ENCODE measurements at places on chromosomes 12 and 14. TPM values are rescaled to one million over a fixed set of nuclear protein-coding genes. Genes with fewer than 3 reads are reported as not detected.

Gene ITGB7
- 1.3 TPM for polyA plus RNA-seq

DNA sequence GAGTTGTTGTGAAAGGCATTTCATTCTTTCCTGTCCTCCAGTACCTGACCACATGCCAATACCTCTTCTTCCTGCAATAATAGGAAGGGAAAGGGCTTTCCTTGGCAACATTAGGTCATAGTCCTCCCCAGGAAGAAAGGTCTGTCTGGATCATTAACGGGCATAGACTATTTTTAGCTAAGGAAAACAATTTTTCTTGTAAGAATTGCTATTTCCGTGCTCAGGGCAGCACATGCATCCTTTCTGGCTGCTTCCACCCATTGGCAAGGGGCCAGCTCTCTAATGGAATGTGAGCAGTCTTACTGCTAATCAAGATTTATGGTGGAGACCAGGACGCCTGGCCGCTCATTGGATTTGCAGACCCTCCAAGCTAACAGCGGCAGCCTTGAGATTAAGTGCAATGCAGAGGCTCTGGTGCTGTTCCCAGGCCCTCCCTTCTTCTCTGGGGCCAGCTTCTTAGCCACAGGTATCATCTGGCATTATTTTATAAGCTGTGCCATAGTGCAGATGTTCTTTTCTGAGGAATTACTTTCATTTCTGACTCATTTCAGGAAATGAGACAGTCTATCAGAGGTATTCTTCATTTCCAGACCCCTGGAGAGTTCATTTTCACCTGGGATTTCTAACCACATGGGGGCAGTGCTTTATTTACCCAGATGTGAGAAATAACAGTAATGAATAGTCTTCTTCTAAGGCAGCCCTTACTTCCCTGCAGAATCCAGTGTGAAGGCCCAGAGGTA, 52.9 kb downstream of the ANO6 start:
- DNase-seq = peak; percentile 92

DNA sequence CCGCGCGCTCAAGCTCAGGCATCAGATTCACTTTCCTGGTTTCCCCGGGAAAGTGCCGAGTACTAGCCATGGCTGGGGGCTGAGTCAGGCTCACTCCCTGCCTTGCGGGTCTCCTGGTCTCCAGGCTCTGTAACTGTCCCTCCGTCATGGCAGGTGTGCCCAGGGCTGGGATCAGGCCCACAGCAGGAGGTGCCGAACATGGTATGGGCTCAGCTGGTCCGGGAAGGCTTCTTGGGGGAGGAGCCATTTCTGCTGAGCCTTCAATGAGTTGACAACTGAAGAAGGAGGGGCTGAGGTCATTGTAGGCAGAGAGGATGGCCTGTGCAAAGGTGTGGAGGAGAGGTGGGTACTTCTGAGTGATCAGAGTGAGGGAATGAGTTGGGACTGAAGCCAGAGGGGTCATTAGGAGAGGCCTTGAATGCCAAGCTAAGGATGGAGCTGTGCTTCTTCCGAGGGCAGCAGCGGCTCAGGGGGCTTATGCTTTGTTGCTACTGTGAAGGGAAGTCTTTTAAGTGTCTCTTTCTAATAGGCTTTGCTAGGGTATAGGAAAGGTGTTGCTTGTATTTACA, 769 bp downstream of the EXOC3L4 start:
- no peak for DNase-seq

Gene NOS1
- 0.82 TPM for polyA plus RNA-seq

Gene SBNO1
- 33.3 TPM for polyA plus RNA-seq

Gene RABGGTA
- polyA plus RNA-seq = 18.0 TPM

DNA sequence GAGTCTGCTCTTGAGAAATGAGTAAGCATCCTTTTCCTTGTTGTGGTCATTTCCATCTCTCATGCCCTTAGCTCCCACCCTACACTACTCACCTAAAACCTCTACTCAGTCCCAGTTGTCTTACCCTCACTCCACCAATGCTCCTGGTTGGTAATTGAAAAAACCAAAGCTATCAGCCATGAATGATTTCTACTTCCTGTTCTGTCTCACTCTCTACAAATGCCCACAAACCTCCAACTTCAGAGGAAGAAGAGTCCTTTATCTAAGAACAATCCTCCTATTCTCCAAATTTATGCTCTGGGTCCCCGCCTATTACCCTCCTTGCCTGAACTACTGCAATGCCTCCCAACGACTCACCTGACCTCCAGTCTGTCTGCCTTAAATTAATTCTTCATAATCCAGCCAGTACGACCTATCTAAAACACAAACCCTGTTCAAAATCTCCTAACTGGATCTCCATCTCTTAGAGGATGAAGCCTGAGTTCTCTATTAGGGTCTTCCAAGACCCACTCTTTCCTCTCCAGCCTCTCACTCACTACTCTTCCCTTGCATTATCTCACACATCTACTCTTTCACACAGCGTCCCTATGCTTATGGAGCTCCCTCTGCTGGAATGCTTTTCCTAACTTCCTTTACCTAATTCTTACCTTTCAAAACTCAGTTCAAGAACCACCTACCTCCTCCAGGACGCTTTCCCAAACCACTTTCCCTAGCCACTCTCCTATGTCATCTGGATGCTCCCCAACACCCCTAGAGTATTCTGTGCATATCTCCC, 2.2 kb downstream of the DHRS1 start:
- DNase-seq = no peak

Gene RXYLT1
- polyA plus RNA-seq = 33.8 TPM

- DNase-seq = no peak
Measured at GRCh38 chr14:75003250-75004027, 718 bp downstream of the EIF2B2 start.

Gene WNT1
- polyA plus RNA-seq = not detected

Gene HSPA2
- polyA plus RNA-seq = 29.8 TPM

DNA sequence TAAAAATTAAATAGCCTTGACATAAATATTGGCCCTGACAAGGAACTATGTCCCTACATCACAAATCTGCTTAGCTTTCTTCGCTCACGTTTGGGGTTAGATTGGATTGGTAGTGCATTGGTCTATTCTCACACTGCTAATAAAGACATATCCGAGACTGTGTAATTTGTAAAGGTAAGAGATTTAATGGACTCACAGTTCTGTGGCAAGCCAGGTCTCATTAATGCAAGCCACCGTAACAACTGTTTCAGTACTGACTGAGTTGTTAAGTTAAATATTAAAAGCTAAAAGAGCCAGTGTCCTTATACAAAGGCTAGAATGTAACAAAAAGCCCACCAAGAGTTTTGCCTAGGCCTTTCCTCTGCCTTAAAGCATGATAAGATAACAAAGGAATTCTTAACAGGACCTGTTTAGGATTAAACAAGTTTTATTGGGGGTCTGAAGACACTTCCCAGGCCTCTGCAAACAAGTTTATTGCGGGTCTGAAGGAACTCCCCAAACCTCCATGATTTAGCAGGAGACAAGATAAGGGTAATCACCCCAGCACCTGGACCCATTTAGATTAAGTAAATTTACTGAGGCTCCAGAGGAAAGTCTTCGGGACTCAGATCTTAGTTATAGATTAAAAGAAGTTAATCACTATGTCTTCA, 88.2 kb upstream of the PTGDR start:
- DNase-seq = no peak

DNA sequence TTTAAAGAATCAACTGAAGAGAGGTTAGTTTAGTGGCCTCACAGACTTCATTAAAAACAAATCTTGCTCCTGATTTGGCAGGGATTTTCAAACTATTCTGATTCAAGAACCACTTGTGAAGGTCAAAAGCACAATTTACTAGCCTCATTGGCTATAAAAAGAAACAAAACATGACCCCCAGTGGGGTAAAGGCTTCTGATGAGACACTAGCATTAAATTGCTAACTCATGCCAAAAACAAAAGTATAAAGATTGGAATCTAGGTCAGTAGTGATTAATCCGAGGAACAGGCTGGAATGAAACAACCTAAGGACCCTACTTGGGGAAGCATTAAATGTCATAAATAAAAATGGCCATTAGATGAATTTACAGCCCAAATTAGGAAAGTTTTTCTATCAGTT, 312.3 kb downstream of the PAWR start:
- no peak for DNase-seq

Gene LRTM2
- polyA plus RNA-seq = 0.73 TPM

Gene EPYC
- 0.08 TPM for polyA plus RNA-seq

Gene GLIPR1L1
- 0.24 TPM for polyA plus RNA-seq
